ENCODE measurements at places on chromosomes 7 and 10.

- no peak for DNase-seq
Observed at GRCh38 chr7:7109934-7110333, 72.4 kb upstream of the C1GALT1 start.

GRCh38 chr7:48147078-48147591 lies 24.1 kb upstream of the ABCA13 start:
- DNase-seq = no peak

GRCh38 chr10:123526356-123527064 lies 139.6 kb upstream of the GPR26 start:
- DNase-seq = no peak

- DNase-seq = no peak
Observed at GRCh38 chr7:140060788-140061606, 1.8 kb downstream of the PARP12 start.

GRCh38 chr7:157694376-157694665 lies 357.5 kb downstream of the DNAJB6 start:
- no peak for DNase-seq

DNA sequence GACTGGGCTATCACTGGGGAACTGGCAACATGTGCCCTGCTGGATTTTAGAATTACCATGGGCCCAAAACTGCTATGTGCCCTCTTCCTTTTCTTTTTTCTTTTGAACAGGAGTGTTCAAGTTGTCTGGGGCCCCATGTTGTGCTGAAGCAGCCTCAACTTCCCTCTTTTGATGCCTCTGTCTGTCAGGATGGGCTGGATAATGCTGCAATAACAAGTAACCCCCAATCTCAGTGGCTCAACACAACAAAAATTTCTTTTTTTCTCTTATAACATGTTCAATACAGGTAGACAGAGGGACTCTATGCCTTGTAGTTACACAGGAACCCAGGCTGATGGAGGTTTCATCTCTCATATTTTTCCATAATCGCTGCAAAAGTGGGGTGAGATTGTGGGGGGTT lies 8.2 kb upstream of the PCBD1 start:
- no peak for DNase-seq

DNA sequence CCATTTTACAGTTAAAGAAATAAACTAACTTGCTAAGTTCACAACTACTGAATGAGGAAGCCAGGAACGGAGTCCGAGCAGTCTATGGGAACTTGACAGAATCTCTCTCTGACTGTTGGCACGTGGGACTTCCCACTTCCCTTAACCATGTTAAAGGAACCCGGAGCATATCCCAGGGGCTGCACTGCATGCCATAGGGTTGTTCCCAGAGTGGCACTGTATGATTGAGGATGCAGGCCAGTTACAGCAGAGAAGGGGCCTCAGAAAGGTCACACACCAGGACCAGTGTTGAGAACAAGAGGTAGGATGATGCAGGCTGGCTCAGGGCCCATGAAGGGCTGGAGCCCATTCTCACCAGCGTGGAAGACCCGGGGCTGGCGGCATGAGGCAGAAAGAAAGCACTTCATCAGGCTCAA lies 201.8 kb downstream of the NSUN6 start:
- no peak for DNase-seq

Data from CD4-positive, alpha-beta T cell treated with Interleukin-1 beta for 1 hour (primary cell).